ENCODE measurements at places on chromosomes 4 and X.

GRCh38 chr4:74159143-74159709, 1.3 kb downstream of the MTHFD2L start:
- no peak for DNase-seq

GRCh38 chr4:63663870-63664269, 745.4 kb downstream of the TECRL start:
- no peak for DNase-seq

- no peak for DNase-seq
These were observed 16.1 kb upstream of the ATP8A1 start for GRCh38 chr4:42673082-42673425.

GRCh38 chr4:40506492-40506891, 123.2 kb downstream of the RBM47 start:
- DNase-seq: no peak

DNA sequence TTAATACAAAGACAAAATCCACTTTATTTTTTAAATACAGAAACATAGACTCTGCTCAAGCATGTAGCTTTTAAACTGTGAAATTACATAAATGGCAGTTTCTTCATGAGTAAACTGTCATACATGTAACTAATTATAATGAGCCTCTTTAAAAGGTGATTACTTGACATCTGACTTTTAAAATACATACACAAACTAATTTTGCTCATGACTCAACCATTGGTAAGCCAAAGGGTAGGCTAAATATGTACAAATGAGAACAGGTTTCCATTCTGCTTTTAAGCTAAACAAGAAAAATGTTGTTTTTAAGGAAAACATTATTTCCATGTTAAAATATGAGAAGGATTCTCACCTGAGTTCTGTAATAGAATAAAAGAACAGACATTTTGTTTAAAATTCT, 27.9 kb downstream of the CAMK2D start:
- no peak for DNase-seq

GRCh38 chr4:163482190-163482589, 8.6 kb upstream of the TKTL2 start:
- no peak for DNase-seq

GRCh38 chr4:153248641-153249198, 44.5 kb downstream of the TRIM2 start:
- no peak for DNase-seq

DNA sequence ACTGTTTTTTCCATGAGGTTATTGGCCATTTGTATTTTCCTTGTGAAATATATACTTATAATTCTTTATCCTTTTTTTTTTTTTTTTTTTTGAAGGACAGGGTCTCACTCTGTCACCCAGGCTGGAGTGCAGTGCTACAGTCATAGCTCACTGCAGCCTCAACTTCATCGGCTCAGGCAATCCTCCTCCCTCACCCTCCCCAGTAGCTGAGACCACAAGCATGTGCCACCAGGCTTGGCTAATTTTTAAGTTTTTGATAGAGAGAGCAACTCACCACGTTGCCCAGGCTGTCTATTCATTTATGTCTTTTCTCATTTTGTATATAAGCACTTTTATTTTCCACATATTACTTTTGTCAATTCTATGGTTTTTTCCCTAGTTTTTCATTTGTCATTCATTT, 16.8 kb downstream of the RBPJ start:
- DNase-seq: no peak

- no peak for DNase-seq
These were observed 54.2 kb downstream of the PLAC1 start for GRCh38 chrX:134603806-134604700.

- DNase-seq: no peak
These were observed 95.9 kb upstream of the DUSP21 start for GRCh38 chrX:44747969-44748368.

GRCh38 chr4:16171831-16172230, 54.4 kb downstream of the TAPT1 start:
- DNase-seq: no peak

DNA sequence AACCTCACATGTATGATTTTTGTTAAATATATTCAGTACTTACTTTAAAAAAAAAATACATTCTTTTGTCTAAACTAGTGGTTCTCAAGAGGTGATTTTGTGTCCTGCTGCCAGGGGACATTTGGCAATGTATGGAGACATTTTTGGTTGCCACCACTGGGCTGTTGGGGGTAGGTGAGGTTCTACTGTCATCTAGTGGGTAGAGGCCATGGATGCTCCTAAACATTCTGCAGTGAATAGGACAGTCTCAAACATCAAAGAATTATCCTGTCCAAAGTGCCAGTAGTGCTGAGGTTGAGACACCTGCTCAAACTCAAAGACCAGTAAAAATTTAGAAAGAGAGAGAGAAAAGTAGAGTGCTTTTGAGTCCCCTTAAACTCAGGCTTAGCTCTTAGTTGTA, 32.9 kb upstream of the PGM2 start:
- no peak for DNase-seq

DNA sequence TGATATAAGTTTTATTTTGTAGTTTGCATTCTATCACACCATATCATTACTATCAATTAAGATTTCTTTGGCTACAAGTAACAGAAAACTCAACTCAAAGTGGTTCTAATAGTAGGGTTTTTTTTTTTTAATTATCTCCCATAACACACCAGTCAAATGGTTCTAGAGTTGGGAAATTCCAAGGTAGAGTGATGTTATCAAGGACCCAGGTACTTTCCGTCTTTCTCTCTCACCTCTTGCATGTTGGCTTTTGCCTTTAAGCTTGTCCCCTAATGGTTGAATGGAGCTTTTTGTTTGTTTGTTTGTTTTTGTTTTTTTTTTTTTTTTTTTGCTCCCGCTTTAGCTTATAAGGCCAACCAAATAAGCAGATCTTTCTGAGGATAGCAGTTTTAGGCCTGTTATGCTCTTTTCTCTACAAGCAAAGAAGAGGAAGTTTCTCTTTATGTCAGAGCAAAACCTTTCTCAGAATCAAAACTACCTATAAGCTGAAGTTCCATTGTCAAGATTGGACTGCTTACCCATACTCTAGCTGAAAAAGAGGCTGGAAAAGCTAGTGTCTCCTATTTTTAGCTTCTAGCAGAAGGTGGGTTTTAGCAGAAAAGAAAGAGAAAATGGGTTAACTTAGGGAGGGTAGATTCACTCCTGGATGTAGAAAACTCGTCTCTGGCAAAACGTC, 177.5 kb downstream of the EDA start:
- no peak for DNase-seq

DNA sequence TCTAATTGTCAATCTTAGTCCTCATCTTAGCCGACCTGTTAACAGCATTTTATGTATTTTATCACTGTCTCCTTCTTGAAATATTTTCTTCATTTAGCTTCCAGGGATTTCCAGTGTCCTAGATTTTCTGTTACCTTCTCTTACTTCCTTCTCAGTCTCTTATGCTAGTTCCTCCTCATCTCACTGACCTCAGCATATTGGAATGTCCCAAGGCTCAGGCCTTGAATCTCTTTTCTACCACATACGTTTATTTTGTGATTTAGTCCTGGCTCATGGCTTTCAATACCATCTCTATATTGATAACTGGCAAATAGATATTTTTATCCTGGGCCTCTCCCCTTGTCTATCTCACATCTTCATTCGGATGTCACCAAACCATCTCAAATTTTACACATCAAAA, 61.1 kb downstream of the IQCM start:
- no peak for DNase-seq

GRCh38 chr4:104451573-104451972, 43.1 kb downstream of the CXXC4 start:
- no peak for DNase-seq

DNA sequence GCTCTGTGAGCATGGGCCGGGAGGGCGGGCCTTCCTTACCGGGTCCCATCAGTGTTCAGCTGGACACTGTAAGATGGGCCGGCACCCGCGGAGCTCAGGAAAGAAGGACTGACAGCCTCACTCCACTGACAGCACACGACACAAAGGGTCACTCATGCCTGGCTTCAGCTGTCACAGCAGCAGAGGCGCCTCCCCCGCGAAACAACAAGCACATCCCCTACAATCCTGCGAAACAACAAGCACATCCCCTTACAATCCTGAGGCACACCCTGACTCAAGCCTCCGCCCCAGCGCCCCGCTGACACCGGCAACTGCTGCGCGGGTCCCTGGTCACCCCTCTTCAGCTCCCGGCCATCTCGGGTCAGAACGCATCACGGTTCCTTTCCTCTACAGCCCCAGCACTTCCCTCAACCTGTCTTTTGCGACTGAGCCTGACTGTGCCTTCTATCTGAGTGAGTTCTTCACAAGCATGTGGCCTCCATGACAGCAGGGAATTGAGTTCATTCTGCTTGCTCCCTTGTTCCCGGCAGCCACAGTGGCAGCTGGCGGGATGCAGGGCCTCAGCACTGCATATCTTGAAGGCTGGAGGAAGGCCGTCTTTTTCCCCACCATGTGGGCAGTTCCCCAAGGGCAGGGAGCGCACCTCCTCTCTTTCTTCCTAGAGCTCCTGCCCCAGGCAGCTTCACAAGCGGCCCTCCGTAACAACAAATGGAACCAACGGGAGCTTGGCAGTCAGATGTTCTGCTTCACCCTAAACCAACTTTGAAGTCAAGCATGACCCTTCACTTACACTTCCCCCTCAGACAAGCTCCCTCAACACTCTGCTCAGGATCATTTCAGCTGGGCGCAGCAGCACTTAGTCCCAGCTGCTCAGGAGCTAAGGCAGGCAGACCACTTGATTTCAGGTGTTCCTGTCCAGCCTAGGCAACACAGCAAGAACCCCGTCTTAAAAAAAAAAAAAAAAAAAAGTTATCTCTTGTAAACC, 39.6 kb downstream of the SCD5 start:
- DNase-seq: no peak

DNA sequence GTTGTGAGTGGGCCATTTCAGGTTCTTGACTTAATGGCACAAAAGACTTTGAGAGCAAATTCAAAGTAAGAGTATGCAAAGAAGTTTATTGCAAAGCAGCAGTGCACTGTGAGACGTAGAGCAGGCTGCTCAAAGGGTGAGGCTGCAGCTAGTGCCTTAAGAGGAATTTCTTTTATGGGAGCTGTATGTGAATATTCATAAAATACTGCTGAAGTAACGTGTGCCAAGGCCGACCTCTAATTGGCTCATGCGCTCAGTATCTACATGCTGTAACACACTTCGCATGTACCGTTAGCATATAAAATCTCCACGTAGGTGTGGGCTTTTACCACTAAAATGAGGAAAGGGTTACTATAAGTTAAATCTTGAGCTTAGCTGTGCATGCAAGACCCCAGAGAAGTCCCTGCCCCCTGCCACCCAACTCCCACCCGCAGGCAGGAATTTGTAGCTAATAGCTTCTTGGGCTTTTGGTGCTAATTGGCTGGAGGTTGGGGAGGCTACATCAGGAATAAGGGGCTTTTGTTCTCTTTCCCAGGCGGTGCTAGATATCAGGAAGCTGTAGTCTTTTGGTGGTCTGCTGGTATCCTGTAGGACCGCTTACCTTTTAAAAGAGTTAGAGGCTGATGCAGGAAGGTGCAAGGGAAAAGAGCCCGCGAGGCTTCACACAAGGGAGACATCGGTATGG, 47.6 kb downstream of the FSTL5 start:
- no peak for DNase-seq

DNA sequence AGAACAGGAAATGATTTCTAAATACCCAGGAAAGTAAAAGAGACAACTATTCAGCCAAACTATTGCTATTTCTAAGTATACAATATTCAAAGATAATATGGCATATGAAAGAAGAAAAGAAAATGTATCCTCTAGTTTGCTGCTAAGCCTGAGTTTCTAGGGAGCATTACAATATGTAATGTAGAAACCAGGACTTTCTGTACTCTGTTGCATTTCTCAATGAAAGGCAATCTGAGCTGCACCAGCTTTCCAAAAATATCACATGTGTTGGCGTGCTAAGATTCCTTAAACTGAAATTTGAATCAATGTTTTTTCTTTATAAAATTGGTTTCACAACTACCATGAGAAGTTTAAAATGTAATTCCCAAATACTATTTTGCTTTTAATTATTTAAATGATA, 129.6 kb downstream of the ANK2 start:
- DNase-seq: no peak

DNA sequence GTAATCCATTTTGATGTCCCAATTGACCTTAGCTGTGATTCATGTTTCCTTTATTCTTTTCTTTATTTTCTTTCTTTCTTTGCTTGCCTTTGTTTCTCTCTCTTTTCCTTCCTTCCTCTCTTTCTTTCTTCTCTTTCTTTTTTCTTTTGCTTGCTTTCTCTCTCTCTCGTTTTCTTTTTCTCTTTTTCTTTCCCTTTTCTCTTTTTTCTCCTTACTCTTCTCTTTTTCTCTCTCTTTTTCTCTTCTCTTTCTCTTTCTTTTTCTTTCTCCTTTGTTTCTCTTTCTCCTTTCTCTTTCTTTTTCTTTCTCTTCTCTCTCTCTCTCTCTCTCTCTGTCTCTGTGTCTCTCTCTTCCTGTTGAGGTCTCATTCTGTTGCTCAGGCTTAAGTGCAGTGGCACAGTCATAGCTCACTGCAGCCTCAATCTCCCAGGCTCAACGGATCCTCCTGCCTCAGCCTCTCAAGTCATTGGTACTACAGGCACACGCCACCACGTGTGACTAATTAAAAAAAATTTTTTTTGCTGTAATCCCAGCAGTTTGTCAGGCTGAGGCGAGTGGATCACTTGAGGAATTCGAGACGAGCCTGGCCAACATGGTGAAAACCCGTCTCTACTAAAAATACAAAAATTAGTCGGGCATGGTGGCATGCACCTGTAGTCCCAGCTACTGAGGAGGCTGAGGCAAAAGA, 8.0 kb upstream of the DHRSX start:
- DNase-seq: no peak

- no peak for DNase-seq
These were observed 51.3 kb downstream of the EMCN start for GRCh38 chr4:100466501-100466900.

DNA sequence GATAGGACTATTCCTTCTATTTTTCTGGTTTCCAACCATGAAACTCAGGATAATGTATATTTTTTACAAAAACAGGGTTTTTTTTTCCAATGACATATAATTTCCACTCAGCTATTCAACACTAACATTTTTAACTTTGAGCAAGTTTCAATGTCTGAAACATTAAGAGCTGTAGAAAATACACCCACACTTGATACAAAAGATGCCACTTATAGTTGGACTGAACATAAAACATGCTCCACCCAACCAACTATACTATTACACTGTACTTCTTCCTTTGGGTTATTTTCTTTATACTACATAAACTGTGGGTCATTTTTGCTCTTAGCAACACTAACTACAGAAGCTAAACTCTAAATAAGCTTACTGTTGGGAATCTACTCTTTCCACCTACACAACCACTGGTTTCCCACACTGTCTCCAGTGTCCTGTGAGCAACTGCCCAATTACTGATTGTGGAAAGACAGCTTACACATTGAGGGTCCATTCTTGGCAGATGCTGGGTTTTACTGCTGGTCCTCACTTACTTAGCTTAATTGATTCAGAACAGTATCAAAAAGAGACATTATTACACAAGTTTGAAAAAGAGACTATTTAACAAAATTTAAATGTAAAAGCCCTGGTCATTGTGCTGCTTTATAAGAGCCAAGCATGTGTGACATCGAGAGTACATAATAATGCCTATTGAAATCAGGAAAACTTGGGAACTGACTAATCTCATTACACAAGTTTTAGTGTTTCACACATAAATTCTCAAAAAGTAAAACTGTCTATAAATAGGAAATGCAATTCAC, 6.3 kb downstream of the AMMECR1 start:
- no peak for DNase-seq

Data from activated effector memory CD4-positive, alpha-beta T cell treated with anti-CD3 and anti-CD28 coated beads, Interleukin-2, amount 50 U/mL, for 16 hours (primary cell).